ENCODE measurements at places on chromosomes 16 and 17.

DNA sequence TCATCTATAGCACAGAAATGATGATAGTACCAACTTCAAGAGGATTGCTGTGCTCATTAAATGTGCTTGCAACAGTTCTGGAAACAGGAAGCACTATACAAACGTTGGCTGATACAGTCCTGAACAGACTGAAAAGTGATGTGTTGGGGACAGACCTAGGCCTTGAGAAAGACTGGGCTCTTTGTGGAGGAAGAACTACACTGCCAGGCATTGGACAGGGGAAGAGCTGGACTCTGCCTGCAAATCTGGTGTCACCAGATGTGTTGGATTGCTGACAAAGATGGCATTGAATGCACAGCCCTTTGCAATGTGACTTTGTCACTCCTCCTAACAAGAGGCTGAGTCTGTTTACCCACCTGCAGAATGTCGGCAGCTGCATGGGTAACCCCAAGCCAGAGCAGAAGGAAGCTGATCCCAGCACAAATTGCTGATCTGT is 12.4 kb upstream of the ST6GALNAC2 start:
- DNase-seq: peak; percentile 39

DNA sequence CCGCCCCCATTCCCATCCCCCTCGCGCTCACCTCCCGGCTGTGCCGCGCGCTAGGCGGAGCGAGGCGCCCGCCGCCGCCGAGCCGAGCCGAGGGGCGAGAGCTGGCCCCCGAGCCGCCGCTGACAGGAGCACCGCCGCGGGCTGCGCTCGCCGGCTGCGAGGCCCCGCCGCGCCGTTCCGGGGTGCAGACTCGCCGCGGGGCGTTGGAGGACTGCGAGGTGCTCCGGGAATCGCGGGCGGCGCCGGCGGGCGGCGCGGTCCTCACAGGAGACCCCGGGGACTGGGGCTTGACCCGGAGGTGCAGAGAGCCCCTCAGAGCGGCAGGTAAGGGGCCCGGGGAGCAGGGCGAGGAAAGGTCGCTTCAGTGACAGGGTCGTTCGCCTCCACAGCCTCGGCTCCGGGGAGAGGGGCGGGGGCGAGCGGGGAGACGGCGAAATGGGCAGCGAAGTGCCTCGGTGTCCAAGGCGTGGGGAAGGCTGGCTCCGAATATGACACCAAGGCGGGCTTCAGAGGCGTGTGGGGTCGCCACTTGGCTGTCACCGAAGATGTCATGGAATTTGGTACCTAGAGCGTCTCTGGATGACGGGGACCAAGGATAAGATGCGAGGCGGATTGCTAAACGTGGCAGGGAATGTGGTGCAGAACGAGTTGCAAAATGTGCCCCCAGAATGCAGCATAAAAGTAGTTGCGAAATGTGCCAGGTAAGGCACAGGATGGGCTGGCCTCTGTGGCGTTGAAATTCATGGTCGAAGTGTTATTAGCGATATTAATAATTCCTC is 580 bp downstream of the TANC2 start:
- peak; percentile 16 for DNase-seq

GRCh38 chr16:53234836-53235235 is 180.0 kb downstream of the CHD9 start:
- no peak for DNase-seq

GRCh38 chr17:2797637-2798036 is 1.4 kb downstream of the RAP1GAP2 start:
- DNase-seq: no peak

DNA sequence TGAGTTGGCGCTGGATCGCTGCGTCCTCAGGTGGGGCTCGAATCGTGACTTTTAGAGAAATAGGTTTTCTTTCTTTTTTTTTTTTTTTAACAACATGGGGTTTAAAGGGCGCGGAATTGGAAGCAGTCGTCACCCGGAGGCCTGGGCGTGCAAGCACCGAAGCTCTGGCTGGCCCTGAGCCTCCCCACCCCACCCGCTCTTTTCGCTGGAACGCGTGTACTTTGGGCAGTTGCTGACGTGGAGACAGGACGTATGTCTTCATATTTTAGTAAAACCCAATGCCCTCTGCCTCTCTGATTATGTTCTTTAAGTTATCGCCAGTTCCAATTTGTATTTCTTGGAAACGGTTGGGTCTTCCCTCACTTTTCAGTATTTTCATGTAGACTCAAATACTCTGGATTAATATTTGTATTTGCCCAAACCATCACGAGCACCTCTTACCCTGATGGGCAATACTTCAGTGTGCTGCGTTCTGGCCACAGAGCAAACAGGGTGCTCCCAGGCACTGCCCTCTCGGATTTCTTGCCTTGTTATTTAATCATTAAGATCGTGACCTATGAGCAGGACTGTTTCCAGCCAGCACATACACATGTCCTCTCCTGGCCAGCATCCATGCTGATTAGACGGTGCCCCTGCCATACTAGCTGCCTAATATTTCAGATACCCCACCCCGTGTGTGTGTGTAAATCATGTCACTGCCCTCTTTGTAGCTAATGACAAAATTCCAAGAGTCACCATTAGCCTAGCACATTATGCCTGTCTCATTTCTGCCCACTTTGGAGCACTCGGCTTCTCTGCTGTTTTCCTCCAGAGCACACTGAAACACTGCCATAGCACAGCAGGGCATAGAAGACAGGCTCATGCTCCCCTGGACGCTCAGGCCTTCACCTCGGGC is 805 bp upstream of the C16orf95 start:
- DNase-seq: peak; percentile 52

Measured in midbrain (tissue), 1 donor.